ENCODE measurements at places on chromosomes 5 and 9.

GRCh38 chr5:158084292-158084691 is 225.3 kb upstream of the CLINT1 start:
- no peak for DNase-seq

DNA sequence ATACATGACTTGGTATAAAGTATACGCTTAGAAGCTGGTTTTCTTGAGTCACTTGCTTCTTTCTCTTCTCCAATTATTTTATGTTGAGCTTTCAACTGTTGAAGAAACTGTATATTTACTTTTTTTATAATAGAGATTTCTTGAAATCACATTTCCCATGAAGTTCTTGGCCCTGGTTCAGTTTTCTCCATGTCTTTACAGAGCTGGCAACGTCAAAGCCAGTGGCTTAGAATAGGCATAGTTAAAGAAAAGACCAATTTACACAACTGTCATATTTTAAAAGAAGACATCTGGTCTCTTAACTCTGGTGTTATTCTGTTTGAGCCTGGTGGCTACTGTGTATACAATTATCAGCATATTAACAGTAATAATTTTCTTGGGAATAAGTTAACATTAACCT is 1249.3 kb downstream of the CDH12 start:
- DNase-seq = no peak

GRCh38 chr9:127714020-127714750 is 1.3 kb downstream of the PTRH1 start:
- DNase-seq = no peak

DNA sequence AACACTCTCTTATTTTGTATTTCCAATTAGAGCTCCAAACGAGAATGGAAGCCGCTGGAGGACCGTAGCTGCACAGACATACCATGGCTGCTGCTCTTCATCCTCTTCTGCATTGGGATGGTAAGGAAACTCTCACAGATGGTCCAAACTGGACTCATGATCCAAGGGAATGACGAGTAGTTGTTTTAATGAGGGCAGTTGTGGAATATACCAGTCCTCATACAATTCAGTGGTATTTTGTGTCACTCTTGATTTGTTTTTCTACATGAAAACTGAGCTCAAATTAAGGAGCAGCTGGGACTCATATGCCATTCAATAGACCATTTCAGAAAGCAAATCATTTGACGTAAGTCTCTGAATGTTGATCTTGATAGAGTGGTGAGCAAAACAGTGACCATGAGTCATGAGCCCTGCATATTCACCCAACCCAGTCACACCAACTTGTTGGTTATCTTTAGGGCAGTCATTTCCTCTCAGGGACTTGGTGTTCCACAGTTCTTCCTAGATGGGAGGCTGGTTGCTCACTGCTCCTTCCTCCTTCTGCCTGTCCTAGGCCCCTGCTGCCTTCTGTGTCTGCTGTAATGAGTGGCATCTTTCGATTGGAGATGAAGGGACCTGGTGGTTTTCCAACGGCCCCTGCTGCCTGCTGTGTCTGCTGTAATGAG is 54.9 kb downstream of the SLC44A1 start:
- no peak for DNase-seq

- no peak for DNase-seq
These were observed 571.9 kb upstream of the BRINP1 start for GRCh38 chr9:119941091-119941490.

DNA sequence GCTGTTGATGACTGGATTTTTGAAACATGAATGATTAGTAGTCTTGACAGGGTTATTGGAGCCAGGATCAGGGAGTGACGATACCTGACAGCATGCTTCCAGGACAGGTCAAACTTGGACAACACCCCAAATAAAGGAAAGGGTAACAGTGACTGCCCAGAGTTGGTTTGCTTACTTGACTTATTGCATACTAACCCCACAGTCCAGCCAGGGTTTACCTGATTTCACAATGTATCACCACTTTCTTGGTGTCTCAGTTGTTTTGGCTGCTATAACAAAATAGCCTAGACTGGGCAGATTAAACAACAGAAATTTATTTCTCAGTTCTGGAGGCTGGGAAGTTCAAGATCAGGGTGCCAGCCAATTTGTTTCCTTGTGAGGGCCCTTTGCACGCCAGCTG is 301.0 kb upstream of the VLDLR start:
- DNase-seq = no peak

DNA sequence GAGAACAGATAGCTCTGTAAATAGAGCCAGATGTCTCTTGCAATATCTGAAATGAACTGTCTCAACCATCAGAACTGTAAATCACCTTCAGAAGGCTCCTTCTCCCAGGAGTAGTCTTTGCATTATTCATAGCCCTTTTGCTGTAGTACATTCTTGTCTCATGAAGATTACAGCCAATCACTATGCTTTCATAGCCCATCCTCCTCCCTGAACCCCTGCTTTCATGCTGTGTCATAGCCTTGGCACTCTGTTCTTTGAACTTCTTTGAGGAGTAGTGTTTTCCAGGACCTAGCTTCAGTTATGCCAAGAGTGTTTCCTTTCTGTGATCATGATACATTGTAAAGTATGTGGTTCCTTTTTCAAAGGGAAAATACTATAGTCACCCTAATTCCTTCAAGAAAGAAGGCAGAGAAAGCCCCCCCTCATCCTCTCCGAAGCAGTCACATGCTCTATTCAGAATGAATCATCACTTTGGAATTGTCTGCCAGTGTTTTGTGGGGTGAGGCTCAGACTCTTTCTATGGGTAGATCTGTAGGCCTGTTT is 61.1 kb downstream of the GRIA1 start:
- DNase-seq = no peak

- no peak for DNase-seq
These were observed 507 bp downstream of the CTNND2 start for GRCh38 chr5:11903614-11904264.

Measured in activated CD4-positive, alpha-beta T cell treated with anti-CD3 and anti-CD28 coated beads for 4 hours (primary cell).